ENCODE measurements at places on chromosomes 5 and 9.
A peak's percentile ranks its signal among the peaks of the same experiment; 100 is the strongest.

DNA sequence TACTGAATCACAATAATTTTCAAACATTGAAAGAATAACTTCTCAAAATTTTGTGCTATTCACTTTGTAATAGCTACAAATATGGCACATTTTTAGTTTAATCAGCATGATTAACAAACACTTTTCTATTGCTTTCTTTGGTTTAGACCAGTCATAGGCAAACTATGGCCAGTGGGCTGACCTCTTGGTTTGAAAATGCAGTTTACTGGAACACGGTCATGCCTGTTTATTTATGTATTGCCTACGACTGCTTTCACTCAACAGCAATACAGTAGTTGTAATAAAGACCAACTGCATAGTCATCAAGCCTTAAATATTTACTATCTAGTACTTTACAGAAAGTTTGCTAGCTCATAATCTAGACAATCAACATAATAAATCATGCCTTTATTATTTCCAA lies 810.8 kb downstream of the TLE1 start:
- peak; percentile 19 for DNase-seq

DNA sequence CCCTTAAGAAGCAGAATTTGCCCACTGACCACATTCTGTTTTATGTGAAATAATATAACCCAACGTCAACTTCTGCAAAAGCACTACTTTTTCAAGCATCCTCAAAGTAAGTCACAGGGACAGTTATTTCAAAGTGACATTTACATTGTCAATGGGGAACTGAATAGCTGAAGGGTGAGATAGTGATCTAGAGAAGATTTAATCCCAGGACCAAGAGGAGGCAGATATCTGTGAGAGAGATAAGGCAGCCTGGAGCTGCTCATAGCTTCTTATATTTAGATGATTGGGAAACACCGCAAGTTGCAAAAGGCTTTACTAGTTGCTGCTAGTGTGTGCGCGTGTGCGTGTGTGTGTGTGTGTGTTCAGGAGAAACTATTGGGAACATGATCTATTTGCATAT lies 210.4 kb upstream of the RFX3 start:
- DNase-seq, result no peak

DNA sequence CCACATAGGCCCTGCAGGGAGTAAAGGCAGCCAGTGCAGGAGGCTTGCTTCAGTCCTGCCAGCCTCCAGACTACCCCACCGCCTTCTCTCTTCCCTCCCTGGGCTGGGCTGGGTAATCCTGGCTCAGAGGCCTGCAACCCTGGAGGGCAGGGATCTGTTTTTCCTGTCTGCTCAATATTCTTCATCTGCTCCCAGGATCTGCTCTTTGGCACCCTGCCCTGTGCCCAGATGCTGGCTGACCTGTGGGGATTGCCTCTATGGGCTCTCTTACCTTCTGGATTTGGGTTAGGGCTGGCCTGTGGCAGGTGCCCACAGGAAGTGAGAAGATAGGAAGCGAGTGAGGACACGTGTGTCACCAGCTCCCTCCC lies 7.3 kb upstream of the ANGPTL2 start:
- DNase-seq, result no peak

DNA sequence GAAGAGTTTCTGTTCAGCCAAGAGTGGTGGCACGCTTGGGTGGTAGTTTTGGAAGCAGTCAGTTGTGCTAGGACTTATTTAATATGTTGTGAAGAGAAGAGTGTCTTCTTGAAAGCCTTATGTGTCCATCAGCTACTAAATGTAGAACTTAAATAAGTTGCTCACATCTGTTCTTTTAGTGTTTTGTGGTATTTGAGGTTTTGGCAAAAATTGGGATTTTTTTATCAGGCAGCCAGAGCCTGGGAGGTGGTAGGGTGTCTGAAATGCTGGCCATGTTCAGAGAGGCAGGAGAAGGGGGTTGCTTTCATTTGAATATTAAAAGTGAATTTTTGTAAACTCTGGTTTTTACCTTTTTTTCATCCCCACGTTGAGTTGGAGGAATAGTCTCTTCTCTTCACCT lies 24.2 kb upstream of the ZBTB34 start:
- DNase-seq, result peak; percentile 44

DNA sequence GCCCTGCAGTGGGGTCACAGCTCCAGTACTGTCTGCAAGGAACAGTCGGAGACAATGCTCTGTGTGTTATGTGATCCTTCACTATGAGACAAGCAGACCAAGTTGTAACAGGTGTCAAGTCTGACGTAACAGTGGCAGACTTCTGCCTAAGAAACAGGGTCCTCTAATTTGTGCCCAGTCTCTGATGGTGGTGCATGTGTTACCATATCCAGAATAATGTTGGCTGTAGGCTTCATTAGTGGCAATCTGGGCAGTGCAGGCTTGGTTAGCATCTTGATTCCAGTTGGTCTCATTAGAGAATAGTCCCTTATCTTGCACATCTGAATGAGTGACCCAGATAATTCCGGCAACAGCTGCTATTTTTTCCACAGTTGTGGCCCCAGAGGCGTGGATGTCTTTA lies 33.8 kb downstream of the ZNF131 start:
- DNase-seq, result no peak

- no peak for DNase-seq
Observed at GRCh38 chr9:89748831-89749499, 144.2 kb downstream of the GADD45G start.

DNA sequence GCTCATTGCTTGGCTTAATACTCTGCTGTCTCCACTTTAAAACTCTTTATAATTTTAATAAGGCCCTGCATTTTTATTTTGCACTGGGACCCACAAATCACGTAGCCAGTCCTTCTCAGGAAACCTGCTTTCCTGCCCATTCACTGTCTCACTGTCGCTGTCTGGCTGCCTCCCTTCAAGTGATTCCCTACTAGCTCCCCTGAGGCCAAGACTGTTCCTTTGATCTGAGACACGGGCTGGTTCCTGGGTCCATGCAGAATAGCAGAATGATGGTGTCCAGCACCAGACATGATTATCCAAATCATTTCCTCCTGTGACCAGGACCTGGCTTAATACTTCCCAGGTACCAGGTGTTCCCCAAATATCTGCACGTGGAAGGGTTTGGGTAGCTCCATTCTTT lies 597.1 kb upstream of the KLF4 start:
- DNase-seq, result no peak

GRCh38 chr5:31944684-31945445 lies 229.3 kb downstream of the GOLPH3 start:
- peak; percentile 41 for DNase-seq

DNA sequence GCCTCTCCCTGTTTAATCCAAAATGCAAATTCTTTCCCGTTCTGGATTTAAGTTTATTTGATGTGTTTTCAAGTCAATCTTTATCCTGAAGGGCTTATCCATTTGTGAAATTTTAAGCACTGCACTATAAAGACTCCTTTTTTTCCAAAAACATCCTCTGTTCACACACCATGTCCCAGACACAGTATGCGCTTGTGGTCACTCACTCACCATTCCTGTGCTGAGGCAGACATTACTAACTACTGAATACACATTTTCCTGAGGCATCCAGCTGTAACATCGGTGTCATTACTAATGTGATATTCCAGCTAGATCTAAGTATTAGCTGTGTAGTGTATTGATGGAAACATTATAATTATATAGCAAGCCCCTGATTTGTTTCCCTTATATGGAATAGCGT lies 298.4 kb downstream of the KCTD16 start:
- peak; percentile 47 for DNase-seq

- no peak for DNase-seq
Observed at GRCh38 chr5:170584450-170585058, 80.7 kb downstream of the KCNIP1 start.

GRCh38 chr5:66992547-66992946 lies 204.1 kb downstream of the CD180 start:
- no peak for DNase-seq

- no peak for DNase-seq
Observed at GRCh38 chr5:24816206-24816605, 171.4 kb upstream of the CDH10 start.

- DNase-seq, result no peak
Observed at GRCh38 chr5:113043491-113043931, 66.9 kb downstream of the DCP2 start.

DNA sequence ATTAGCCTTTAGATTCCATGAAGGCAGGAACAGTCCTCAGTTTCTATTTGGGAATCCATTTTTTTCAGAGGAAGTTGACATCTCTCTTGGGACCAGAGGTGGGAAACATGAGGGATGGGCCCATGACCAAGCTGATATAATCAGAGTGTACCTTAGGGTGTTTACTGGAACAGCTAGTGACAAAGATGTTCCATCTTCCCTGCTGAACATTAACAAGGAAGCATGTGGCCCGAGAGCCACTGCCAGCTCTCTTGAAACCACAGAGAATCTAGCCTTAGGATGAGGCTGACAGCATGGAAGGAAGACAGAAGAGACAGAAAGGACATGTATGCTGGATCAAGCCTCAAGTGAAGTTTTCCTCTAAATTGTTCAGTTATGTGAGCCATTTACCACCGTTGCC lies 16.0 kb downstream of the AQP3 start:
- no peak for DNase-seq

GRCh38 chr9:108093773-108094675 lies 604.5 kb upstream of the KLF4 start:
- peak; percentile 26 for DNase-seq
